NCI-H2029 (cell line): ENCODE measurements at places on chromosomes 7 and 10.

DNA sequence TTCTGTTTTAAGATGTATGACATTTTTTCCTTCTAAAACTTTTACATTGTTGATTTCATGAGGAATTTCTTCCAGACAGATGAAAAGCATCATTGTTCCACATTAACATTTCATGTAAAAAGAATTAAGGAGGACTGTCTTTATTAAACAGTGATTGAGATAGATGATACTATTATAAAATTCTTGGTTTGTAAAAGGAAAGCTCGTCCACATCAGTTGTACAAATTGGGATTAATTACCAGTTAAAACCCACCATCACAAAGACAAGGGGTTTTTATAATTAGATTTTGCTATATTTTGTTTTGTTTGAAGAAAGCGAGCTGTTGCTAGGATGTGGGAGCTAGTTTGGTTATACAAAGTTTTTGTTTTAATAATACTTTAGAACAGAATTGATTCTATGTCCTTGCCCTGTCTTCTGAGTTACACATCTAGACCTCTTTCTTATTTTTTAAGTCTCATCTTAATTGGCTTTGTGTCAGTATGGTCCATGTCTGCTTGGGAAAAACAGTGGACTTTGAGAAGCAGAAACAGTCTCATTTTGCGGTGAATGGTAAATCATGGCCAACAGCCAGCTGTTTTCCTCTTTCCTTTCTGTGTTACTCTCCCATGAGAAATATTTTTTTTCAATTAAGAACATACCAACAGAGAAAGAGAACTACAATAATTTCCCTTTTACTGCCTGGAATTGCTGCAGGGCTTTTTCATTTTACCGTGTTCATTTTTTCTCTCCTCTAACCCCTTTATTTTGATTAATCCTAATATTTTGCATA is 3.2 kb downstream of the TES start:
- DNase-seq, result no peak

GRCh38 chr7:50731703-50732582 is 50.8 kb downstream of the GRB10 start:
- no peak for DNase-seq

DNA sequence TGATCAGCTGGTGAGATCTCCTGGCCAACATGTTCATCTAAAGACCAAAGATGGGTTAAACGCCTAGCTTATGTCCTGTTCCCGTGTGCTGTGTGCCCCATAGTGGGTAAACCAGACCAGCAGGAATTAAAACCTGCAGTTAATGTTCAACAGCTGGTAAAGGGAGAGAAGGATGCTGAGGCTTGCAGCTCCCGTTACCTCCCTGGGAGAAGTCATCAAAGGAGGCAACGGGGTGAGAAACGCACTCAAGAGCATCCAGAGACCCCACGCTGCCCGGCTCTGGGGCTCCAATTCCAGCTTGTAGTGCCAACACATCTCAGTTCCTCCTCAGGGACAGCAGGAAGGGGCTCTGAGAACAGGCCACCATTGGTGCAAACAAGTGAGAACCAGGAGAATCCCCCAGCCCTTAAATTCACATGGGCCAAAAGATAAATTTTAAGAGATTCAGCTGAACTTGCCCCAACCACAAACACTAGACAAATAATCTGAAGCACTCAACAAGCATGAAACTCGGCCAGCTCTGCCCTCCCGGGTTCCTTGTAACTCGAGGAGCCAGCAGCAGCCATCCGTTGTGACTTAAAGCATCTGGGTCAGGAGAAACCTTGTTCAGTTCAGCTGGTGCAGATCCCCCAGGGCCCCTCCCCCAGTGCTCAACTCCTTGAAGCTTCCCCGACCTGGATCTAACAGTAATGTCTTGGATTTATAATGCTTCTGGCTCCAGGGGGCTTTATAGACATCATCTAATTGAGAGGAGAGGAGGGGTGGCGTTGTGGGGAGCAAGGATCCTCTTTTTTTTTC is 29.4 kb downstream of the FAM241B start:
- DNase-seq, result no peak

GRCh38 chr7:130131191-130131834 is 61.0 kb downstream of the KLHDC10 start:
- no peak for DNase-seq

DNA sequence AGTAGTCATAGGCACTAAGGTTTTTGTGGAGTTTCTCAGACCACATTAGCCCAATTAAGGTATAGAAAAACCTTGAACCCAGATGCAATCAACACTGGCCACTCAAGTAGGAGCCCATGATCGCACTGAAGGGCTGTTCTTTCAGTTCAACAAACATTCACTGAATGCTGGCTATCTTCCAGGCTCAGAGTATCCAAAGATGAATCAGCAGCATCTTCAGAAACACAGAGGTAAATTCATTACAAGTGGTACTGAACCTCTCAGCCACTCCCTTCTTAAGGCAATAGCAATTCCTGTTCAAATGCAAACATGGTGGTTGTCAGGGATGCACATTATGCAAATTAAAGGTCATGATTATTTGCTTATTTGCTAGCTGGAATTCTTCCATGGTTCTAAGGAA is 17.1 kb downstream of the KCNK18 start:
- no peak for DNase-seq

- no peak for DNase-seq
Observed at GRCh38 chr10:52390388-52390787, 76.3 kb downstream of the DKK1 start.

GRCh38 chr7:113289140-113289740 is 170.9 kb upstream of the SMIM30 start:
- no peak for DNase-seq

- no peak for DNase-seq
Observed at GRCh38 chr10:43221419-43222209, 45.3 kb downstream of the RASGEF1A start.
